ENCODE measurements at places on chromosomes 11 and 22. TPM values are rescaled to one million over a fixed set of nuclear protein-coding genes. Genes with fewer than 3 reads are reported as not detected.
A peak's percentile ranks its signal among the peaks of the same experiment; 100 is the strongest.

GRCh38 chr22:37258005-37258752, 14.1 kb upstream of the RAC2 start:
- peak; percentile 43 for DNase-seq
- no peaks in the 10 kb centered on the region for H3K36me3 ChIP-seq
- H3K27ac ChIP-seq = no peak overlapping the region
- no peak overlapping the region for H3K4me3 ChIP-seq
- H3K27me3 ChIP-seq = no peaks in the 10 kb centered on the region
- H3K4me1 ChIP-seq = 0 out of 2 replicates have a peak, but pooled peaks cover 5% of the 10 kb centered on the region

GRCh38 chr11:128941573-128942271, 949 bp downstream of the TP53AIP1 start:
- no peak overlapping the region for H3K27ac ChIP-seq
- H3K4me3 ChIP-seq = no peak overlapping the region
- H3K36me3 ChIP-seq = no peaks in the 10 kb centered on the region
- peaks cover 2% of the 10 kb centered on the region for H3K27me3 ChIP-seq

GRCh38 chr11:925158-925495, 543 bp upstream of the AP2A2 start:
- H3K4me3 ChIP-seq = no peak overlapping the region
- no peaks in the 10 kb centered on the region for H3K27me3 ChIP-seq
- peaks cover 14% of the 10 kb centered on the region for H3K36me3 ChIP-seq
- no peak for DNase-seq

DNA sequence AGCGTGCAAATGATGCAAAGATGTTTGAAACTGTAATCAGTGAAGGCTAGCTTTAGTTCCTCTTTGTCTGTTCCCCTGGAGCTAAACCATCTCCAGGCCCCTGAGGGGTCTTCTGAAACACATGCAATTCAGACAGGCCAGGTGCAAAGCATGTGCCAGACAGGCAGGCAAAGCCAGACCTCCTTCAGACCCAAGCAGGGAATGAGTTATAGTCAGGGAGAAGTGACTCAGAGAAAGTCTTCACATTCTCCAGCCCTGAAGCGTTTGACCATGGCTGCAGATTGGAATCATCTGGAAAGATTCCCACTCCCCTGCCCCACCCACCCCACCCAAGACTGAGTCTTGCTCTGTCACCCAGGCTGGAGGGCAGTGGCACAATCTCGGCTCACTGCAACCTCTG, 187.0 kb upstream of the ISX start:
- no peaks in the 10 kb centered on the region for H3K36me3 ChIP-seq
- no peaks in the 10 kb centered on the region for H3K27me3 ChIP-seq
- no peak for DNase-seq
- H3K4me3 ChIP-seq = no peak overlapping the region

- no peak overlapping the region for H3K27ac ChIP-seq
- H3K36me3 ChIP-seq = no peaks in the 10 kb centered on the region
- H3K4me1 ChIP-seq = no peaks in the 10 kb centered on the region
- DNase-seq = no peak
- no peaks in the 10 kb centered on the region for H3K27me3 ChIP-seq
Measured at GRCh38 chr11:110665689-110666465, 46.4 kb downstream of the ARHGAP20 start.

- no peak overlapping the region for H3K27ac ChIP-seq
- H3K4me1 ChIP-seq = no peaks in the 10 kb centered on the region
- no peaks in the 10 kb centered on the region for H3K27me3 ChIP-seq
- no peak overlapping the region for H3K4me3 ChIP-seq
Measured at GRCh38 chr11:125221461-125221860, 56.9 kb downstream of the PKNOX2 start.

GRCh38 chr22:33012833-33013450, 45.2 kb downstream of the SYN3 start:
- H3K27ac ChIP-seq = no peak overlapping the region
- peaks cover 76% of the 10 kb centered on the region for H3K36me3 ChIP-seq

GRCh38 chr11:59918987-59919589, 19.1 kb upstream of the OOSP1 start:
- peaks cover 31% of the 10 kb centered on the region for H3K36me3 ChIP-seq
- no peak overlapping the region for H3K27ac ChIP-seq
- H3K4me3 ChIP-seq = no peak overlapping the region

DNA sequence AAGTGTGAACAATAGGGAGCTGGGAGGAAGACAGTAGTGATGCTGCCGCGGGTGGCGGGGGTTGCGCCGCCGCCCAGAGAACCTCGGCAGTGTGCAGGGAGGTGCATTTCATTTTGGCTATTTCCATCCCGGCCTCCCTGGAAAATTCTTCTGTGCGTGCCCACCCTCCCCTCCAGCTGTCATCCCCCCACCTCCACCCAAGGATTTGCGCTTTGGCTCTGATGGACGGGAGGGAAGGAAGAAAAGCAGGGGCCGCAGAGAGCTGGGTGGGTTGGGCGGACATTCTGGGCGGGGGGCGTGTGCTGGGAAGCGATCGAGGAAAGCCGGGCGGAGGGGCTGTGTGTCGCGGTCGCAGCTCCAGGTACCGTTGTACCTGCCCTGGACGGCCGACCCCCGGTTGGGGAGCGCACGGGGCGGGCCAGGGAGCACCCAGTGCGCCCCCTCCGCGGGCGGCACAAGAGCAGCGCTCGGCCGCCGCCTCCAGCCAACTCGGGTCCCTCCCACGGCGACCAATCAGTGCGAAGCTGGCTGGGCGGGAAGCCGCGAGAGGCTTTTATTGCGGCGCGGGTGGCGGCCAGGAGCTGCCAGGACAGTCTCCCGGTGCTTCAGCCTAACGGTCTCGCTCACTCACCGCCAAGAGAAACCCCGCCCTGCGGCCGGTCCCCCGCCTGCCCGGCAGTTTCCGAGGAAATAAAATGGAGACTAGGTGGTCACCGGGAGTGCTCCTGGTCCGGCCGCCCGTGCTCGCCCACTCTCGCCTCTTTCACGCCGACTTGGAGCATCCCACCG, 1.6 kb downstream of the NCAM1 start:
- H3K27ac ChIP-seq = no peak overlapping the region
- H3K4me3 ChIP-seq = peak overlapping the region; percentile 84
- no peaks in the 10 kb centered on the region for H3K36me3 ChIP-seq
- H3K4me1 ChIP-seq = no peaks in the 10 kb centered on the region

GRCh38 chr11:26790738-26791137, 68.9 kb upstream of the SLC5A12 start:
- no peak overlapping the region for H3K4me3 ChIP-seq
- no peak overlapping the region for H3K27ac ChIP-seq
- H3K36me3 ChIP-seq = peaks cover 2% of the 10 kb centered on the region
- no peak for DNase-seq
- H3K27me3 ChIP-seq = no peaks in the 10 kb centered on the region
- no peaks in the 10 kb centered on the region for H3K4me1 ChIP-seq

DNA sequence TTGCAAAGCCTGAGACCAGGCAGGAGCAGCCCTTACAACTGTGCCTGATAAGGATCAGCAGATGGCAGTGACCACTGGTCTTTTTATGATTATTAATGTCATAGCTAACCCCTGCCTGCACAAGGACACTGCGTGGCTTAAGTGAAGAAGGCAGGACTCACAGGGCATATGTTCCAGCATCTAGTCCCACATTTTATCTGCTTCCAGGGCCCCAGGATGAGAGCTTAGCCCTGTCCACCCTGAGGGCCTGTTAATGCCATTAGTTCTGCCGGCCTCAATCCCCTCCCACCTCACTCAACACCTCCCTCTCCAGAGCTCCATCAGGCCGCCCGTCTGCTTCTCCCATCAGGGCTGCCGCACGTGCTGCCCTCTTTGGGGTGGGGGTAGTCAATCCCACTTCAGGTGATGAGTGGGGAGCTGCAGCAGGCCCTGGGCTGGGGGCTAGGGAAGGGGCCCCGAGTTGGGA, 33.1 kb upstream of the TSPAN18 start:
- H3K4me3 ChIP-seq = no peak overlapping the region
- H3K27ac ChIP-seq = no peak overlapping the region
- H3K27me3 ChIP-seq = no peaks in the 10 kb centered on the region
- DNase-seq = no peak

DNA sequence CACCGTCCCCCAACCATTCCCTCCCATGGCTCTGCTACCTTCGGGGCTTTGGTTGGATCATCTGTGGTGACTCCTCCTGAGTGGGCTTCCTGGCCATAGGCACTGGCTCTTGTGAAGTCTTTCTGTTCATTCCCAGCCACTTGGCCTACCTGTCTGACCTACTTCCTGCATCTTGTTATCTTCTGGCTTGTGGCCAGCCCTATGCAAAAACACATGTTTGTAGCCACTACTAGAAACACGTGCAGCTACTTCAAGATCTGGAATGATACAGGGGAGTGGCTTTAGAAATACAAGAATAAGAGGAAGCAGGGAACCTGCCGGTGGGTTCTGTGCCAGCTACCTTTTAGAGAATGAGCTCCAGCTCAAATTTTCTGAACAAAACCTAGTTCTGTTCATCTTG, 20.9 kb downstream of the RCOR2 start:
- H3K4me3 ChIP-seq = no peak overlapping the region
- H3K4me1 ChIP-seq = no peaks in the 10 kb centered on the region
- H3K27me3 ChIP-seq = no peaks in the 10 kb centered on the region
- H3K27ac ChIP-seq = no peak overlapping the region

DNA sequence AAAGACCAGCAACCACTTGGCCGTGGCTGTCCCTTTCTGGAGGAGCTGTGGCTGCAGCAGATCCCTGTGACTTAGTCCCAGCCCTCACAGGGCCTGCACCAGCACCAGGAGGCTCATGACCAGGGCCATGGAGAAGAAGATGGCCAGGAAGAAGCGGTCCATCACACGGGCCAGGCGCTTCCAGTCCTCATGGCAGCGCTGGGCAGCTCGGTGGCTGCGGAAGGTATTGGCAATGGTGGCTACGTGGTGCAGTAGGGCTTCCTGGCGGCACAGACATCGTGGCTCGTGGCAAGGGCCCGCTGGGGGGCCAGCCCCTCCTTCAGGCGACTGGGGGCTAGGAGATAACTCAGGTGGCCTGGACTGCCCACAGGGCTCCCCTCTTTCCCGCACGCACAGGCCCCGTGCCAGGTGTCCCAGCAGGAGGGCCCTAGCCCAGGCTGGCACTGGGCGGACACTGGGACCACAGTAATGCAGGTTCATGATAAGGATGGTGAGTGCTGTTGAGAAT, 5.1 kb downstream of the CHRNA10 start:
- H3K4me1 ChIP-seq = no peaks in the 10 kb centered on the region
- no peaks in the 10 kb centered on the region for H3K27me3 ChIP-seq
- no peak overlapping the region for H3K4me3 ChIP-seq
- peaks cover 44% of the 10 kb centered on the region for H3K36me3 ChIP-seq

- H3K4me3 ChIP-seq = no peak overlapping the region
- H3K27me3 ChIP-seq = no peaks in the 10 kb centered on the region
- H3K4me1 ChIP-seq = no peaks in the 10 kb centered on the region
- DNase-seq = peak; percentile 51
Measured at GRCh38 chr11:69834811-69835800, 15.9 kb upstream of the FGF3 start.

GRCh38 chr11:4482445-4482844, at the start of gene OR52K1:
Gene OR52K1 (plus strand): TSS chr11:4482646. CDS start chr11:4488901, 6,255 bp downstream.
- DNase-seq = no peak
- H3K4me3 ChIP-seq = no peak within 1 kb of the TSS
- no peaks in the 10 kb centered on the region for H3K27me3 ChIP-seq

DNA sequence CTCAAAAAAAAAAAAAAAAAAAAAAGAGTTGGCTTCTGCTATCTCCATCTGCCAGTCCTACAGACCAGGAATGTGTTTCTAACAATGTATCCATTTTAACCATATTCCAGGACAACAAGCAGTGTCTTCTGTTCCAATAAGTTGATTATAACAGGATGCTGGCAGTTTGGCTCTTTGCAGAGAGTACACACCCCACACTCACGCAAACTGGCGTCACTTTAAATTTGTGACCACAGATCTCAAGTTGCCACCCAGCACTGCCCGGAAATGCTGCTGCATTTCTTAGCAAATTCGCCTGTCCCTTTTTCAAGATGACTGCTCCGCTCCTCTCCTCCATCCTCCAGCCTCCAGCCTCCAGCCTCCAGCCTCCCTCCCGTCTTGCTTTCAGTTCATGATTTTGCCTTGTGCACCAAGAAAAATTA, 44.3 kb downstream of the SCGB1A1 start:
- no peak for DNase-seq
- H3K27me3 ChIP-seq = no peaks in the 10 kb centered on the region
- no peaks in the 10 kb centered on the region for H3K36me3 ChIP-seq
- no peak overlapping the region for H3K4me3 ChIP-seq

DNA sequence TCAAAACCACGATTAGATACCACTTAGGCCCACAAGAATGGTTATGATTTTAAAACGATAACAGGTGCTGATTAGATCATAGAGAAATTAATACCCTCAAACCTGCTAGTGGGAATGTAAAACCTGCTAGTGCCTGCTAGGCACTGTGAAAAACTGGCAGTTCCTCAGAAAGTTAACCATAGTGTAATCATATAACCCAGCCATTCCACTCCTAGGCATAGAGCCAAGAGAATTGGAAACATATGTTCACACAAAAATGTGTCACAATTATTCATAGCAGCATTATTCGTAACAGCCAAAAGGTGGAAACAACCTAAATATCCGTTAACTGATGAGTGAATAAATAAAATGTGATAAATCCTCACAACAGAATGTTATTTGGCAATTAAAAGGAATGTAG, 122.2 kb upstream of the SYN3 start:
- no peaks in the 10 kb centered on the region for H3K36me3 ChIP-seq
- H3K27me3 ChIP-seq = no peaks in the 10 kb centered on the region
- no peak for DNase-seq
- no peak overlapping the region for H3K27ac ChIP-seq
- H3K4me1 ChIP-seq = no peaks in the 10 kb centered on the region

DNA sequence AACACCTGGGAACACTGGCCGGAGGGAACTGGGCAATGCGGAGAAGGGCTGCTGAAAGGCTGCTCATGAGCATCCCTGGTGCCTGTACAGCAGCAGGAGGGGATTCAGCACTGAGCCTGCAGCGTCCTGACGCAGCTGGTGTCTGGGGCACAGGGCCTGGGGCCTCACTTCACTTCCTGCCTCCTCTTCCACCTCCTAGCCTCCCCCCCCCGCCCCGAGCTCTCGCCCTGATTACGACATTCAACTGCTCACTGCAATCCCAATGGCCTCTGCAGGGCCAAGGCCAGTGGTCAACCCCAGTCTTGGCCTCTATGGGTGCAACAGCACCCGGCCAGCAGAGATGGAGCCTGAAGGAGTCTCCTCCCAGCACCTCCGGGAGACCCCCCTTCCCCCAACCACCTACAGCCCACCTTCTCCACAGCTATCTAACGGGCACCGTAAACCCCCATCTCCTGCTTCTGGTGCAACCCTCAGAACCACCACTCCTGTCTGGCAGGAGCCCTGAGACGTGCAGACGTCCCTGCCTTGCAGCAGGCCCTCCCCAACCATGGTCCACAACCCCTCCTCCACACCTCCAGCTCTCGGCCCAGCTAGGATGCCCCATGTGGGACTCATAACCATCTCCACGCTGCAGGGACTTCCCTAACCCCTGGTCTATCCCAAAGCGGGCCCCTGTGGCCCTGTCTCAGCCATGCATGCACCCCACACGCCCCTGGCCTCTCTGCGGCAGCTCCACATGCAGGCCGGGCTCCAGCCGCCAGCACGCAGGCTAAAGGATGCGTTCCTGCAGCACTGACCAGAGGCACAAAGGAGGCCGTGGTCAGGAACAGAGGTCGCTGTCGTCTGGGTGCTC, 38.2 kb downstream of the BRD1 start:
- no peak overlapping the region for H3K27ac ChIP-seq
- no peak overlapping the region for H3K4me3 ChIP-seq
- no peak for DNase-seq
- H3K4me1 ChIP-seq = no peaks in the 10 kb centered on the region
- H3K27me3 ChIP-seq = no peaks in the 10 kb centered on the region
- H3K36me3 ChIP-seq = peaks cover 75% of the 10 kb centered on the region

Gene OR52I2
- not detected for total RNA-seq

Gene CHRM1
- not detected for total RNA-seq

Gene CTSW
- not detected for total RNA-seq

Gene MCHR1
- total RNA-seq = 2.8 TPM

Gene OSBP2
- total RNA-seq = 3.6 TPM

Gene PNPLA3
- total RNA-seq = 17.5 TPM

Gene TYR
- total RNA-seq = not detected

Gene PHOX2A
- 1.4 TPM for total RNA-seq

Gene MUC5B
- total RNA-seq = 0.02 TPM

Measured in H9 (cell line).